ENCODE measurements at places on chromosomes 1 and 21.

GRCh38 chr1:4529446-4530165, 124.8 kb upstream of the AJAP1 start:
- no peak for DNase-seq

DNA sequence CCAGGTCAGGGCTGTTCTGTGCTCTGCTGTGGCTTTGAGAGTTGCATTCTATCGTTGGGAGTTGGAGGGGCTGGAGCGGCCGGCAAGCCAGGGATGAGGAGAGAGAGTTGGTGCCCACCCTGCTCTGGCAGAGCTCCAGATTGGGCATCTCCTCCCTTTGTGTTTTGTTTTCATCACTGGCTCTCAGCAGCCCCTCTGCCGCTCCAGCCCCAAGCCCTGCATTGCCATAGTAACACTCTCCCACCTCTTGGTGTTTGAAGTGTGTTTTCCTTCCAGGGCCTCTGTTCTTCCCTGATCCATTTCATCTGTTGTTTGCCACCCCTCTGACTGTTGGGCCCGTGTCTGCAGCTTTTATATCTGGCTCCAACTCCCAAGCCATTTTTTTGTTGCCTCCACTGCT, 152.7 kb downstream of the URB2 start:
- DNase-seq, result no peak

DNA sequence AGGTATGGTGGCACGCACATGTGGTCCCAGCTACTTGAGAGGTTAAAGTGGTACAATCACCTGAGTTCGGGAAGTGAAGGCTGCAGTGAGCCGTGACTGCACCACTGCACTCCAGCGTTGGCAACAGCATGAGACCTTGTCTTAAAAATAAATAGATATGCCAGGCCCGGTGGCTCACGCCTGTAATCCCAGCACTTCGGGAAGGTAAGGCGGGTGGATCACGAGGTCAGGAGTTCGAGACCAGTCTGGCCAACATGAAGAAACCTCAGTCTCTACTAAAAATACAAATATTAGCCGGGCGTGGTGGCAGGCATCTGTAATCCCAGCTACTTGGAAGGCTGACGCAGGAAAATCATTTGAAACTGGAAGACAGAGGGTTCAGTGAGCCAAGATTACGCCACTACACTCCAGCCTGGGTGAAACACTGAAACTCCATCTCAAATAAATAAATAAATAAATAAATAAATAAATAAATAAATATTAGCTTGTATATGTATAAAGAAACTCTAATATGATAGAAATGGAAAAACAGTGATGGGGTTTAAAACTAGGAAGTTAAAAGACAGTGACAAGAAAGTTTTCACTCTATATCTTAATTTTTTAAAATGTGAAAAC, 18.8 kb downstream of the GATAD2B start:
- no peak for DNase-seq

GRCh38 chr1:19138331-19138730, 71.7 kb downstream of the UBR4 start:
- DNase-seq, result no peak

- DNase-seq, result no peak
Observed at GRCh38 chr1:111571987-111572386, 47.6 kb upstream of the RAP1A start.

DNA sequence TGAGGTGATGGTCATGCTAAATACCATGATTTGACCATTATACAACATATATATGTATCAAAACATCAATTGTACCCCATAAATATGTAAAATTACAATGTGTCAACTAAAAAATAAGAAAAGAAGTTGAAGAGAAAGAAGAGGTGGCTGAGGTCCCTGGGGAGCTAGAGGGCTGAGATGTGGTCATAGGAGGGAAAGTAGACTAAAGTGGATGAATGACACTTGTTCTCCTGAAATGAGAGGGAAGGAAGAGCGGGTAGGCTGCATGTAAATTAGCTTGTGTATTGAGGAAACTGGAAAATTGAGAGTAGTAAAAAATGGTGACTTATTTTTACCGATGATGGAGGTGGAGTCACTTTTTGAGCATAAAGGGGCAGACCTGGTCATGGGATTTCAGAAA, 117.0 kb downstream of the ST6GALNAC3 start:
- no peak for DNase-seq

DNA sequence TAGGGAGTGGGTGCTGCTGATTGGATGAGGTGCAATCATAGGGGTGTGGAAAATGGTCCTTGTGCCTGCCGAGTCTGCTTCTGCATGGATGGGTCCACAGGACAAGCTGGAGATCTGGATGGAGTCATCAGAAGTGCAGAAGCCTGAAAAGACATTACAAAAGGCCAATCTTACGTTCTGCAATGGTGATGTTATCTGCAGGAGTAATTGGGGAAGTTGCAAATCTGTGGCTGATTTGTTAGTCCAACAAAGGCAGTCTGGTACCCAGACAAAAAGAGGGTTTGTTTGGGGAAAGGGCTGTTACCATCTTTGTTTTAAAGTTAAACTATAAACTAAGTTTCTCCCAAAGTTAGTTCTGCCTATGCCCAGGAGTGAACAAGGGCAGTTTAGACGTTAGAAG, 166.5 kb downstream of the PGBD5 start:
- DNase-seq, result no peak

DNA sequence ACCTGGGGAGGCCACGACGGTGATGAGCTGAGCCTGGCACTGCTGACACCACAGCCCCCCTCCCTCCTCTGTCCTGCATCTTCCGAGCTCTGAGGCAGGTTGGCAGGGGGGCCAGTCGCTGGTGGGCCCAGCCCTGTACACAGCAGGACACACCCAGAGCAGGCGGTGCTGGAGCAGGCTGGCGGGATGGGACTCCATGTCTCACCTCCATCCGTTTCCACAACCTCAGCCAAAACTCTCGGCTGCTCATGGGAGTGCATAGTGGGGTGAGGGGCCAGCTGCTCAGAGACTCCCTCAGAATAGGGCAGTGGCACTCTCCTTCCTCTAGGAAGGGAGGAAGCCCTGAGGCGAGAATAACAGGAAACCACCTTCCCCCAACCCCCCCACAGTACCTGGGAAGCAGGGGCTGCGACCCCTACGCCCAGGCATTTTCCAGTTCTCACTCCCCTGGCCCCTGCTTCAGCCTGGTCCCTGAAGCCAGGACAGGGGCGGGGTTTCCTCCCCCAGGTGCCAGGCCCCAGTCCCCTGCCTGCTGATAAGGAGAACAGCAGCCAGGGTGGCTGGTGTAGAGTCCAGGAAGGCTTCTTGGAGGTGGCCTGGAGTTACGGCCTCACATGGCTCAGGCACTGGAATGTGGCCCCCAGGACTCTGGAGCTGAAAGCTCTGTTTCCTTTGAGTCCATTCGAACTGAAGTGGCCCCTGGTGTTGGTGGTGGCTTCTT, 3.2 kb upstream of the IBA57 start:
- no peak for DNase-seq

- DNase-seq, result no peak
Observed at GRCh38 chr1:170619241-170620028, 44.5 kb upstream of the PRRX1 start.

- no peak for DNase-seq
Observed at GRCh38 chr1:162944974-162945674, 84.1 kb upstream of the CCDC190 start.

- no peak for DNase-seq
Observed at GRCh38 chr1:242827538-242827937, 303.0 kb upstream of the PLD5 start.

DNA sequence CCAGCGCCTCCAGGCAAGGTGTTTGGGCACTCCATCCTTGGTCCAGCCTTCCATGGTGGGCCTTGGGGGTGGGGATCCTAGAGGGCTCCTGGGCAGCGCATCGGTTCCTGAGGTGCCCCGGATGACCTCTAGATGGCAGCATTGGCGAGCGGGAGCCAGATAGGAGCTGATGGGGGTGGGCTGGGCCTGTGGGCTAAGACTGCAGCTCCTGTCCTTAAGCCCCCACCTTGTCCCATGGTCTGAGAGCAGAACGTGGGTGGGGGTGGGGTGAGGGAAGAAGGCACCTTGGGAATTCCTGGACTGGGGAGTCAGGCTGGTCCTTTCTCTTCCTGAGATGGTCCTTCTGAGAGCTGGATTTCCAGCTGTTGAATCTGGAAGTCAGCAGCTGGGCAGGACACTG, 93.4 kb upstream of the CSF3R start:
- peak; percentile 19 for DNase-seq

- no peak for DNase-seq
Observed at GRCh38 chr1:212600980-212601379, 7.6 kb upstream of the ATF3 start.

DNA sequence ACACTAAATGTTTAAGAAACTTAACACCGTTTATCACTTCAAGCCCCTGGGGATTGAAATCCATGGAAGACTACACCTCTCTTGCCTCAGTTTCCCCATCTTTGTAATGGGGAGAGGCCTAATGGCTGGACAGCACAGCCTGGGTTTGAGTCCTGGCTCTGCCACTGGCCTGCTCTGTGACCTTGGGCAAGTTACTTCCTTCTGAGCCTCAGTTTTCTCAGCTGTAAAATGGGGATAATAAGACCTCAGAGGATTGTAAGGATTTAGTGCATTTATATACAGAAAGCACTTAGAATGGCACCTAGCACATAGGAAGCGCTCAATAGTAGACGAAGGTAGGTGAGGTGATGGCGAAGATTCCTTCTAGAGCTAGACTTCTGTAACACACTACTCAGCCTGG, 5.5 kb downstream of the AGTRAP start:
- no peak for DNase-seq

GRCh38 chr1:223102797-223103533, 40.1 kb downstream of the TLR5 start:
- no peak for DNase-seq

DNA sequence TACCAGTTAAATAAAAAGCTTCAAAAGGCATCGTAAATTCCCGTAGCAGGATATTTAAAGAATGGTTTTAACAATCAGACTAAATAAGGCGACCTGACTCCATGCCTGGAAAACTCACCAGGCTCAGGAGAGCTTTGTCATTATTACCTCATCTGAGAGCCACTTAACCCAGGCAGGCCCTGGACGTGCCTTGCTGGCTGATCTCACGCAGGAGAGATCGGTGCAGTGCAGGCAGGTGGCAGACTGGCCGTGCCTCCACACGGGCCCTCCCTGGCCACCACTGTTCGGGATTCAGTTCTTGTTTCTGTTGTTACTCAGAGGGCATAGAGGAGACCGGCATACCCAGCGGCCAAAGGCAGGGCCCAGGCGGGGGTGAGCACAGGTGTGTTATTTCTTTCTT, 6.4 kb downstream of the MT1HL1 start:
- no peak for DNase-seq

All from AML-193 (cell line).